ENCODE measurements at places on chromosomes 4 and X.
A peak's percentile ranks its signal among the peaks of the same experiment; 100 is the strongest.

GRCh38 chr4:163651761-163652160 is 157.3 kb downstream of the TMA16 start:
- H3K27ac ChIP-seq = no peak overlapping the region
- no peaks in the 10 kb centered on the region for H3K27me3 ChIP-seq
- DNase-seq = no peak
- H3K36me3 ChIP-seq = no peaks in the 10 kb centered on the region
- H3K4me3 ChIP-seq = no peak overlapping the region
- H3K4me1 ChIP-seq = no peaks in the 10 kb centered on the region

- DNase-seq = no peak
- H3K4me3 ChIP-seq = no peak overlapping the region
- H3K27me3 ChIP-seq = no peaks in the 10 kb centered on the region
- no peak overlapping the region for H3K27ac ChIP-seq
These were observed 39.9 kb downstream of the ATG4A start for GRCh38 chrX:108131471-108131870.

GRCh38 chrX:40987413-40987812 is 97.8 kb upstream of the USP9X start:
- H3K4me3 ChIP-seq = no peak overlapping the region
- no peaks in the 10 kb centered on the region for H3K27me3 ChIP-seq
- no peak overlapping the region for H3K27ac ChIP-seq

DNA sequence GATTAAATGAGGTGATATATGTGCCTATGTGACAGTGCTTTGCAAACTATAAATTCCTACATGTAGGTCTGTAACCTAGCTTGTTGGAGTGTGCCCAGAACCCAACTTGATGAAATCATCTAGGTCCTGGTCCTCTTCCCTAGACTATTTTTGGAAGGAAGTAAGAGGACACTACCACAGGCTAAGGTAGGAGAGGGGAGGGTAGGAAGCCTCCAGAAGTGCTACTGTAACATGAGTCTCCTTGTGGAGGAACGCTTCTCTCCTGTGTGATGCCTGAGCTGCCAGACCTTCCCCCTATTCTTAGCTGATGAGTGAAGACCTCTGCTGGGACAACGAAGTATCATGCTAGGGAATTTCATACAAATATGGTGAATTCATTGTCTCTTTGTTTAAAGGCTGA is 41.8 kb upstream of the IL21 start:
- peaks cover 42% of the 10 kb centered on the region for H3K4me1 ChIP-seq
- DNase-seq = no peak
- H3K27ac ChIP-seq = no peak overlapping the region
- H3K27me3 ChIP-seq = no peaks in the 10 kb centered on the region
- H3K36me3 ChIP-seq = no peaks in the 10 kb centered on the region

GRCh38 chrX:86806786-86807185 is 658.5 kb downstream of the DACH2 start:
- no peak overlapping the region for H3K27ac ChIP-seq
- peaks cover 6% of the 10 kb centered on the region for H3K4me1 ChIP-seq
- no peaks in the 10 kb centered on the region for H3K27me3 ChIP-seq
- H3K4me3 ChIP-seq = no peak overlapping the region
- DNase-seq = no peak

- H3K4me1 ChIP-seq = peaks cover 2% of the 10 kb centered on the region
- H3K27ac ChIP-seq = no peak overlapping the region
- peak; percentile 25 for DNase-seq
- H3K27me3 ChIP-seq = peaks cover 31% of the 10 kb centered on the region
- no peak overlapping the region for H3K4me3 ChIP-seq
These were observed 117.9 kb downstream of the CPZ start for GRCh38 chr4:8710416-8710815.

DNA sequence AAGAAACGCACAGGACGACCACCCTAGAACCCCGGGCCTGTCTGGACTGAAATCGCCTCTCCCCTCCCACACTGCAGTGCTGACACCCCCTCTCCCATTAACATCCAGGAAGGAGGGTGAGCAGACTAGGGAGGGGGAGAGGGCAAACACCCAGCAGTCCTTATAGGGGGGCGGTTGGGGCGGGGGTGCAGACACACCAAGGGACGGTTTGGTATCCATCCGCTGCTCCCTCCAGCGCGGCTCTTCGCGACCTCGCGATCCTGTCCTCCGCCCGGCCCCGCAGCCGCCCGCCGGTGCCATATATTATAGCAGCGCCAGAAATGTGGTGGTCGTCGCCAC is 411 bp upstream of the GPRASP1 start:
- H3K4me1 ChIP-seq = peaks cover 8% of the 10 kb centered on the region
- H3K27me3 ChIP-seq = no peaks in the 10 kb centered on the region
- no peak overlapping the region for H3K27ac ChIP-seq
- no peak for DNase-seq
- peaks cover 12% of the 10 kb centered on the region for H3K36me3 ChIP-seq

- H3K27ac ChIP-seq = no peak overlapping the region
- H3K4me3 ChIP-seq = no peak overlapping the region
- no peaks in the 10 kb centered on the region for H3K4me1 ChIP-seq
- H3K36me3 ChIP-seq = no peaks in the 10 kb centered on the region
- H3K27me3 ChIP-seq = peaks cover 9% of the 10 kb centered on the region
These were observed 322.8 kb upstream of the FAT1 start for GRCh38 chr4:187046471-187046870.

DNA sequence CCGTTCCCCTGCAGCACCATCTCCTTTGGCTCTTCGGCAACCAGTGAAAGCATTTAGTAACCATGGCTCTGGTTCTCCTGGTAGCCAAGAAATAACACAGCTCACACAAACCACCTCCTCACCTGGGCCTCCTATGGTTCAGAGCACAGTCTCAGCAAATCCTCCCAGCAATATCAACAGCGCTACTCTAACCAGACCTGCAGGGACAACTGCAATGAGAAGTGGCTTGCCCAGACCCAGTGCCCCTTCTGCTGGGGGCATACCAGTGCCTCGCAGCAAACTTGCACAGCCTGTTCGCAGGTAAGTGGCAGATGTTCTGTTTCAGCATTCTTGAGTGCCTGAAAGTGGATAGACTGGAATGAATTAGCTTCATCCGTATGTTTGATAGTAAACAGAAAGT is 63.0 kb upstream of the SLC10A4 start:
- no peak overlapping the region for H3K4me3 ChIP-seq
- H3K27me3 ChIP-seq = no peaks in the 10 kb centered on the region
- DNase-seq = no peak

DNA sequence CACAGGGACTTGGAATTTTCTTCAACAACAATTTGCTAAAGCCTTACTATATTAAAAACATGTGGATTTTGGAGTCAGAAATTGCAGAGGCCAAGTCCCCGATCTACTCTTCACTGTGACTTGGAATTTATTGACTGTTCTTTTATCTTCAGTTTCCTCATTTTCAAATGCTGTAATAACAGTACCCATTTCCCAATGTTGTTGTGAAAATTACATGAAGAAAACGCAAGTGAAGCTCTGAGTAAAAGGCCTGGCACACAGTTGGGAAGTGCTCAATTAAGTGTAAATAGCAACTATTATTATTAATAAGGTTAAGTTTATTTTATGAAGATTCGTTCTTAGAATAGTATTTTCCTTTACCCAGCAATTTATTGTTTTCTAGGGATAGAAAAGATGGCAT is 15.7 kb downstream of the STBD1 start:
- DNase-seq = no peak
- H3K4me3 ChIP-seq = no peak overlapping the region
- peaks cover 8% of the 10 kb centered on the region for H3K36me3 ChIP-seq
- H3K27ac ChIP-seq = no peak overlapping the region

DNA sequence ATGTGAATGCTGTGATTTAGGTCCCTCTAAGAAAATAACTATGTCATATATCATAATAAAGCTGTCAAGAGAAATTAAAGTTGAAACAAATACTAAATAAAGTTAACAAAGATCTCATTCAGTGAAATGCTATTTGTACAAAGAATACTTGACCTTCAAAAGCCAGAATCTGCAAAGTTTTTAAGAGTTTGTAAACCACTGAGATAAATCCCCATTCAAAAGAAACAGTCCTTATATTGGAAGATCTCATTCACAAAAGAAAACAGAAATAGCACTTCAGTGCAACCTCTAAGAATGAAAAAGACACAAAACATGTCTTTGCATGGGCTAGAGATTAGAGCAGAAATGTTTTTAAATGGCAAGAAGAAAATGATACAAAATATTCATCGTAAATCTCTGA is 149.1 kb upstream of the USP38 start:
- no peaks in the 10 kb centered on the region for H3K27me3 ChIP-seq
- DNase-seq = no peak
- no peak overlapping the region for H3K27ac ChIP-seq
- peaks cover 4% of the 10 kb centered on the region for H3K4me1 ChIP-seq
- no peaks in the 10 kb centered on the region for H3K36me3 ChIP-seq

GRCh38 chr4:8537041-8537461 is 43.1 kb upstream of the GPR78 start:
- H3K4me1 ChIP-seq = peaks cover 53% of the 10 kb centered on the region
- no peak overlapping the region for H3K4me3 ChIP-seq
- DNase-seq = no peak
- no peaks in the 10 kb centered on the region for H3K36me3 ChIP-seq
- no peaks in the 10 kb centered on the region for H3K27me3 ChIP-seq
